ENCODE measurements at places on chromosomes 5 and 9.

DNA sequence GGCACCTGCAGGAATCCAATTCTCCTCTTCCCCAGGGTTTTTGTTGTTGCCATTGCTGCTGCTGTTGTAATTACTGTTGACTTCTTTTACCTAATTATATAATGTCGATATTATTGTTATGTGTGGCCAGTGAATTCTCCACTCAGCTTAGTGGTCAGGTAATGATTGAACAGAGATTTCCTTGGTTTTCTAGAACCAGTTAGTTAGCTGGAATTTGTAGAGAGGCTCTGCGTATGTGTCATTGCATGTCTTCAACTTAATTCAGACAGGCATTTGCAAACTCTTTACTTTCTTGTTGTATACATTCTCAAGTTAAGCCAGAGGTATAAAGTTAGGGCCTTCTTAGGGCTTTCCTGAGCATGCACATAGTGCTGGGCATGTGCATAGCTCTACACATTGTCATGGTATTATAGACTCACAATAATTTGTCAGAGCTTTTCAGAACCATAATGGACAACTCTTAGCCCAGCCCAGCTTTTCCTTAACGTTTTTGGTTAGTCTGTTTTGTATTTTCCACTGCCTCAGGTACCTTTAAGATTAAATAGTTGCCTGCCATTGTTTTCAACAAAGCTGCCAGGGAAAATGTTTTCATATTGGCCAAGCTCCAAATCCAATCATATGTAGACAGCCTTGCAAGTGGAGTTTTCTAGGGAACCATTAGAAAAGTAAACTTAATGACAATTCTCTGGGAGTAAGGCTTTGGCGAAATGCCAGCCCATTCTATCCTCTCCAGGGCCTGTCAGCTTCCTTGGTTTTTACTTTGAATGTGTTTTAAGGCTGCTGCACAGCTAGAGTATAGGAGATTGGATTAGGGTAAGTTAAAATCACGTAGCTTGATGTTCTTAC is 68.1 kb downstream of the UBE2R2 start:
- no peak for DNase-seq

- no peak for DNase-seq
These were observed 11.1 kb downstream of the SH2D3C start for GRCh38 chr9:127767410-127767809.

- DNase-seq: no peak
These were observed 237.2 kb upstream of the CTNND2 start for GRCh38 chr5:12141496-12141895.

DNA sequence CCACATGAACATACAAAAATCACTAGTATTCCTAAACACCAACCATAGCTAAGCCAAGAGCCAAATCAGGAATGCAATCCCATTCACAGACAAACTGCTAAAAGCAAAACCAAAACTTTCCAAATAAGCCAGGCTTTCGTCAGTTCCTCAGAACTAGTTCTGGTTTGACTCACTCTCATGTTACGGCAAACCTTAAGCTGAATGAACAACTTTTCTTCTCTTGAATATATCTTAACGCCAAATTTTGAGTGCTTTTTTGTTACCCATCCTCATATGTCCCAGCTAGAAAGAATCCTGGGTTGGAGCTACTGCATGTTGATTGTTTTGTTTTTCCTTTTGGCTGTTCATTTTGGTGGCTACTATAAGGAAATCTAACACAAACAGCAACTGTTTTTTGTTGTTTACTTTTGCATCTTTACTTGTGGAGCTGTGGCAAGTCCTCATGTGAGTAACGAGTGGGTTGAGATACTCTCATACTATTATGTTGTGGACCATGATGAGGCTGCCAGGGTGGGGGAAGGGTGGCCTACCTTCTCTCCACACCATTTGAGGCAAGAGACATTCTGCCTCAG is at the start of gene PDCD1LG2:
PDCD1LG2 (plus strand) TSS at position 172 of the 572 bp plus-strand sequence. CDS start 12,016 bp downstream, outside the sequence.
- peak; percentile 53 for DNase-seq

DNA sequence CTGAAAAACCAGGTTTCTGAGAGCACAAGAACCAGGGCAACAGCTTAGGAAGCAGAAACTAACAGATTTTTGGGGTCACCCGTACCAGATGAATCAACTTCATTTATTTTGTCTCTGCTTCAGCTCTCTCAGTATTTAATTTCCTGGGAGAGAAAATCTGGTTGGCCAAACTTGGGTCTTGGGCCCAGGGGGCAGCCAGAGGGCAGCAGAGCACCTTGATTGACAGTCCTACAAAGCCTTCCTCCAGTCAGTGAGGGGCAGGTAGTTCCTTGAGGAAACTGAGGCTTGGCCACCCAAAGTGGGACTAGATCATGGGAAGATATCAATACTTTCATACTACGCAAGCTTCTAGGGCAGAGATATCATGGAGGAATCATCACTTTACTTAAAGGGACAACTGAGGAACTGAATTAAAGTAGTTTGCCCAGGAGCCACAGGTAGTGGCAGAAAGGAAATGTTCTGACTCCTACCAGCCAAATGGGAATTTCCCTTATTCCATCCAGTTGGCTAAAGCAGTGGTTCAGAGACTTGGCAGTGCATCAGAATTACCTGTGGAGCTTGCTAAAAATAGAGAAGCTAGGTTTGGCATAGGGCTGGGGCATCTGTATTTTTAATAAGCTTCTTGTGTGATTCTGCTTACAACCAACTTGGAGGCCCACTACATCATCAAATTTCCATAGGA is 21.5 kb upstream of the ARHGAP26 start:
- peak; percentile 35 for DNase-seq

GRCh38 chr5:62590387-62590786 is 11.8 kb downstream of the LRRC70 start:
- DNase-seq: no peak

GRCh38 chr5:64707191-64707590 is 16.9 kb downstream of the SHISAL2B start:
- DNase-seq: no peak

GRCh38 chr5:29950416-29951145 is 1242.9 kb upstream of the CDH6 start:
- no peak for DNase-seq

DNA sequence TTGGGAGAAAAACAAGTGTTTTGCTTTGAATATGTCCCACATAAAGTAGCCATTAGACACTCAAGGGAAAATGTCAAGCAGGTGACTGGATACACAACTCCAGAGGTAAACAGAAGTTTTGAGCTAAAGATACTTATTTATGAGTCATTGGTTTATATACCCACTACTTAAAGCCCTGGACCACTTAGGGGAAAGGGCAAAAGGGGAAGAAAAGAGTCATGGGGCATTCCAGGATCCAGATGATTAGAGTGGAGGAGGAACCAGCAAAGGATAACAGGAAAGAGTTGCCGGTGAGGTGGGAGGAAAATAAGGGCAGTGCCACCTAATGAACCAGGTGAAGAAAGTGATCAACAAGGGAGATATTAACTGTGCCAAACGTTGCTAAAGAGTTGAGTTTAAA is 254.2 kb upstream of the NR4A3 start:
- DNase-seq: no peak

DNA sequence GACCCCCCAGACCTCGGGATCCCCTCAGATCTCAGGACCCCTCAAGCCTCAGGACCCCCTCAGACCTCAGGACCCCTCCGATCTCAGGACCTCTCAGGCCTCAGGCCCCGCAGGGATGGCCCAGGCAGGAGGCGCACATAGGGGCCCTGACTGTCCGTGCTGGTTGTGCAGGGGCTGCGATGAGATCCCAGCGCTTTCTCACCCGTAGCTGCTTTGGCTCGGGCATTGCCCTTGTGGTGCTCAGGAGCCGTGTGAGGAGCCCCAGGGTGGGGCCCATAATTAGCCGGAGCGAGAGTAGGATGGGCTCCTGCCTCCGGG is 680 bp upstream of the LPCAT1 start:
- DNase-seq: no peak

DNA sequence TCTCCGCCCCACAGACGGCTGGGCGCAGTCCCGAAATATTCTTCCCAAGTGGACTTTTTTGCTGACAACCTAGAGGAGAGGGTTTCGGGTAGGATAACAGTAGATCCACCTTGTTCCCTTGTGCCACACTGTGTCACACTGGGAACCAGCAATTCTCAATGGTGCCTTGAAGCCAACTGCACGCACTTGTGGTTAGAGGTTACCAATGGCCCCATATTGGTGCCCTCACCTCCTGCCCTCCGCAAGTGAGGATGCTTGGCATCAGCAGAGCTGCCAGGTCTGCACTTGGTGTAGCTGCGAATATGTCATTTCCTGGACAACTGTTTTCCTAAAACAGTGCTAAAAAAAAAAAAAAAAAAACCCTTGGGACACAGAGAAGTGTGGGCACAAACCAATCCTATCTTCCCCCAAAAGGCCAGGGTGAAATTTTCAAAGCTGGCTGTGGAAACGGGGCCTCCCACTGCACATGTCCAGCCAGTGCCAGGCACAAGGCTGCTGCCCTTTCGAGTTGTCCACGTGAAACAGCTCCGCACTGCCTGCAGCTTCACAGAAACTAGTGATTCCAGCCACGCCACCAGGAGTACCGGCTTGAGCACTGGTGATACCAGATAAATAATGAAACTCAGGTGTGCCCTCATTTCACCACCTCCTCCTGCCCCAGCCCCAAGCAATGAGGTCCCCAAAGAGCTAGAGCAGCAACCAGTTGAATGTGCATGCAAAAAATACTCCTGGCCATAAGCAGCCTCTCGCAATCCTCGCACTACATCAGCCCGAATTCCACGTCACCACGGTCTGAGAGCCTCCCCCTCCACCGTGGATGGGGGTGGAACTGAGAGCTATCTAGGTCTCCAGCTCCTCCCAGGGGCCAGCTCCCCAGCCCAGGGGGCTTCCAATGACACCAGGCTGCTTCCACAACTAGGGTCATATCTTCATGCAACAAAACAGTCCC is 51.2 kb downstream of the USP20 start:
- DNase-seq: peak; percentile 57

GRCh38 chr9:61668846-61669245 is 479.0 kb downstream of the SPATA31A7 start:
- DNase-seq: no peak

DNA sequence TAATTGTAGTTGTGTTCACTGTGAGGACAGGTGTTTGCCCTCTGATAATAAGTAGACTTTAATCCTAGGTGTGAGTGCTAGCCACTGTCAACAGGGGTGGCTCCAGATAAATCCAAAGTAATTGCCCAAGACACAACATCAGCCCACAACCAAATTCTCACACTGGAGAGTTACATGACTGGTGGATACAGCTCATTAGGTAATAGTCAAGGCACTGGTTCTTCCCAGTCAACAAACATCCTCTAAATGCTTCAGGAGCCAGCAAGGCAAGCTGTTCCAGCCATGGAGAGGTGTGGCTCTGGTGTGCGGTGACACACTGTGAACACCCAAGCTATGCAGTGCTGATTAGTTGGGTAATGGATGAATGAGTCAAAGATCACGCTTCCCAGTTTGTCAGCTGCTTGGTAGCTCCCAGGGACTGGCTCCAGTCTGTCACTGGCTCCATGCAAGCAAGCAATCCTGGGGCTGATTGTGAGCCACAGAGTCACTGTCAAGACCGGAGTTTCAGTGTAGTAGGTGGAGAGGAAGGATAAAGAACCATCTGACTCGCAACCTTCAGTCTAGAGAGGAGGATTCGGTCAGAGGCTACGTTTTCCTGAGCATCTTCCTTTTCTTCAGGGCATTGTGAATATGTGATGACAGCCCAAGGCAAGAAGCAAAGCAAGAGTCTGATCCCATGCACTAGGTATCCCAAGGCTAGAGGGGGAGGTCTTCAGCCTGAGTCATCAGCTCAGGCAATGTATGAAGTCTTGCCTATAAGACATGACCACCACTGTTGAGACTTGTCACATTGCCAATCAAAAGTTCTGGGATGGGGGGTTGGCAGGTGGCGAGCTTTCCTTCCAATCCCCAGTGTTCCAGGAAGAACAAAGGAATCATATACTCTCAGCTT is 63.1 kb downstream of the UGCG start:
- no peak for DNase-seq

DNA sequence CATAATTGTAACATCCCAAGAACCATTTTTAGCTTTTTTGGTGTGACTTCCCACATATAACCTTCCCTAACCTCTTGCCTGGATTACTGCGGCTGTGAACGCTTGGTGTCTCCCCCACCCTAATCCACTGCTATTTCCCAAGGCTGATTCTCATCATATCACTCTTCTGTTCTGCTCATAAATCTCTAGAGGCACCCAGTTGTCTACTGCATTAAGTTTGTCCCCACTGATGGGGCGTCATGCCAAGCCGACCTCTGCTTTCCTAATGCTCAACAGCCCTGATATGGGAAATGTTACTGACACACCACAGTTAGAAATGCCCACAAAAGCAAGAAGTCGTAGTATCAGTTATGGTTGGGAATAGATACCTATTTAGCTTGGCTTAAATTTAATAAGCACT is 24.4 kb downstream of the NPR3 start:
- no peak for DNase-seq

DNA sequence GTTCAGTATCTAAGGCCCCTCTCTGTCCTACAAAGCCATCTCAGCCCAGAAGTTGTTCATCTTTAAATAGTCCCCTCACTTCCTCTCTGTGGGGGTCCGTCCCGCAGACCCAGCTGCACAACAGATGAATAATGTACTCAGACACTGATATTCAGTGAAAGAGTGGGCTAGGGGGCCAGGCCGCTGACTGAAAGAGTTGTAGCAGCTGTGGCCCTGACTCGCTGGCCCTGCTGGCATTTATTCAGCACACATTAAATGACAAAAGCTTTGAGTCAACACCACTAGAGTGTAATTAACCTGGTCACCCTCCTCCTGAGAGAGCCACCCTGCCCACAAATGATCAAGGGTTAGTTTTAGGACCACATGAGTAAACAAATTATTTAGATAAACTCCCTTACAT is 76.3 kb downstream of the MED10 start:
- DNase-seq: no peak

DNA sequence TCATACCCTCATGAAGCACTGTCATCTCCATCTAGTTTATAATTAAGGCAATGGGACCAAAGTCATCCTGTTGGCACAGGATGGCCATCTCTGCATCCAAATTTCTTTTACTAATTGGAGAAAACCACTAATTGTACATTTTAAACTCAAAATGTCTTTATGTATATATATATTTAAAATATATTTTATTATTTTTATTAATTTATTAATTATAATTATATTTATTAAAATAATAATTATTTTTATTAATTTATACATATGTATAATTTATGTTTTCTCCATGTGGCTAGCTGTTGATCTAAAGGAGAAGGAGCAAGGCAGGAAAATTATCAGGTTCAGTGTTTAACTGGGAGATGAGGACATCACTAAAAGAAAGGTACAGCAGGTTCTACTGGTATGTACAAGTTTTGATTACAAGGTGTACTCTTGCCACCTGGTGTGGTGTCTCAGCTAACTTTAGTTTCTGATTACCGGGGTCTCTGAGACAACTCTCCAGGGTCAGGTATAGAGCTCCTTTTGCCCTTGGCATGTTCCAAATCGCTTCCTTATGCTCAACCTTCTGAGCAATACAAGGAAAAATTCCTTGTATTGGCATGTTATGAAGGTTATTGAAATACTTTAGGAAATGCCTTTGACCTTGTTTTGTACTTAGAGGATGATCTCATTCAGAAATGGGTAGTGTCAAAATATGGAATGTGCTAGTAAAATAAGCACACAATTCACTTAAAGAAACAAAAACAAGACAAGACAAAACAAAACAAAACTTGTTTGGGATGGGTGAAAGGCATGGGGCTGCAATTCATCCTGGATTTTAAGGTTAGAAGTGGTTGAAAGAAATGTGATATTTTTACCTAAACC is 79.6 kb downstream of the GHR start:
- DNase-seq: no peak

- no peak for DNase-seq
These were observed 177.9 kb upstream of the KLF4 start for GRCh38 chr9:107667231-107668070.

Data from activated T-cell treated with anti-CD3 and anti-CD28 coated beads for 48 hours (primary cell).